ENCODE measurements at places on chromosomes 2 and 18.

DNA sequence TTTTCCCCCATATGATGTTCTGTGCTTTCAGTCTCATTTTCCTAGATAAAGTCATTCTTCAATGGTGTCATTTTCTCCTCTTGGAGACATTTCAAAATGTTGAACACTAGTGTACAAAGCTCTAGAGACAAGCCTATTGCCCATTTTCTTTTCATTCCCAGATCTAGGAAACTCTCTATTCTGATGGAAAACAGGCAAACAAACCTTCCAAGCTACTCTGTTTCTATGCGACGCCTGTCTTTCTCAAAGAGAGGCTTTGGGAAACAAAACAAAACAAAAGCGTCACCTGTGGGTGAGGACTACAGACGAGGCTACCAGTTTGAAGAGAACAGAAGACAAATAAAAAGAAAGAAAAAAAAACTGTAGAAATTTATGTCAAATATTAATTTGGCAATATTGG is 311.0 kb downstream of the CBLN2 start:
- DNase-seq, result no peak

GRCh38 chr18:34697891-34698290 is 12.2 kb upstream of the DTNA start:
- DNase-seq, result no peak

DNA sequence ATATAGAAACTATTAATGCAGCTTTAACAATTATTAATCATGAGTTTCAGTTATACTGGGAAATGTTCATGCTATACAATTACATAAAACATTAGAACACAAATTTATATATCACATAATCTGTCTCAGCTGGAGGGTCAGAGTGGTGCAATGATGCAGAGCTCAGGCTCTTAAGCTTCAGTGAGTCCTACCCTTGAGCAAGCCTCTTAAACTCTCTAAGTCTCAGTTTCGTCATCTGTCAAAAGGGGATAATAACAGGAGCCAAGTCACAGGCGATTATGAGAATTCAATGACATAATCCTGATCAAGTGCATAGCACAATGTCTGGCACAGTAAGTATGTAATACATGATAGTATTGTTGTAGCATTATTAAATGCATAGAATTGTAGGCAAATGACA is 46.0 kb downstream of the LAMA1 start:
- DNase-seq, result no peak

- DNase-seq, result peak; percentile 45
Observed at GRCh38 chr2:143162123-143162837, 33.1 kb downstream of the ARHGAP15 start.

DNA sequence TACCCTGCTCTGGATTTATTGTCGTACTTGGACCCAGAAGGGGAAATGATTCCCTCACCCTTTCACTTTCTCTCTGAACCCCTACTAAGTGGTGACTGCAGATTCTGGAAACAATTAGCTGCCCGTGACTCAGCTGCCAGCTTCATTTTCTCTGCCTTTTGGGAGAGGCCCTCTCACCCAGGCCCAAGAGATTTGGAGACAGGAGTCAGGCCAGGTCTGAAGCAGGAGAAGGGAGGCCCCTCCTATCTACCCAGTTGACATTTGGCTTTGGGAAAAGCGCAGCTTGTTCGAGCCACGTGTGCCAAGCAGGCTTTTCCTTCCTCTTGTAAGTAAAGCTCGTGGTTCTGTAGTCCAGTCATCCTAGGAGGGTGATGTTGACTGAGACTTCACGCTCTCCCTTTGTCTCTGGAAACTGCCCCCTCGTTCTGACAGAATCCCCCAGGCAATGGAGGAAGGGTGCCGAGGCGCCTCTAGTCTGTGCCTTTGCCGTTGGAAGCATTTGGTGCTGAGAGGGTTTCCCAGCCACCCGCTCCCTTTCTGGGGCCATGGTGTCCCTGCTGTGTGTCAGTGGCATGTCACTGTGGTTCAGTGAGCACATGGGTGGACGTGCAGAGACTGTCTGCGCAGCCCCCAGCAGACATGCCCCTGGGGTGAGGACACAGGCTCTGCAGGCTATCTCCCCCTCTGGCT is 8.6 kb downstream of the OXER1 start:
- peak; percentile 4 for DNase-seq

DNA sequence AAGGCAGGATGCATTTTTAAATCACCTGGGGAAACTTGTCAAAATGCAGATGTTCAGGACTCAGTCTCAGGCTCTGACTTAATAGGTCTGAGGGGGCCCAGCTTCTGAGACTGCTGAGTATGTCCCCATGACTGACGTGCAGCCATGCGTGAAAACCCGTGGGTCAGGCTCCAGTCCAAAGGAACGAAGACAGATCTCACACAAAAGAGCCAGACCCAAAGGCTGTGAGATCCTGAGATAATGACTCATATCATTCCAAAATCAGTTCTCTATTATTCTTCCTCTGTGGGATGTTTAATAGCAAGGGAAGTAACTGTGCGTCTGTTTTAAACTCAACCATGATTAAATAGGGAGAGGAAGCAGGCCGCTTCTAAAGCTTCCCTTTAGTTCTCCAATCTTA is 107.4 kb upstream of the ACAA2 start:
- no peak for DNase-seq

DNA sequence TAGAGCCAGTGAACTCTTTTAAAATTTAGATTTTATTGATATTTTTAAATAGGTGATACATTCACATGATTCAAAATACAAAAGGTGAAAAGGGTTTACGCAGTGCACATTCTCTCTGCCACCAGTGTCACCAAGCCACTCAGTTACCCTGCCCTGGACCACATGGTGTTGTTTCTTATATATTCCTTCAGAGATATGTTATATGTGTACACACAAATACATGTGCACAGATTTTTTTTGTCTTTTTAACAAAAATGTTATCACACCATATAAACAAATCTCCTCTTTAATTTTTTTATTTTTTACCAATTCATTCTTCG is 26.2 kb downstream of the SERPINB4 start:
- DNase-seq, result no peak

- DNase-seq, result no peak
Observed at GRCh38 chr2:85095094-85095493, 38.1 kb upstream of the TCF7L1 start.

GRCh38 chr2:101064125-101064502 is 62.0 kb downstream of the RPL31 start:
- DNase-seq, result no peak

DNA sequence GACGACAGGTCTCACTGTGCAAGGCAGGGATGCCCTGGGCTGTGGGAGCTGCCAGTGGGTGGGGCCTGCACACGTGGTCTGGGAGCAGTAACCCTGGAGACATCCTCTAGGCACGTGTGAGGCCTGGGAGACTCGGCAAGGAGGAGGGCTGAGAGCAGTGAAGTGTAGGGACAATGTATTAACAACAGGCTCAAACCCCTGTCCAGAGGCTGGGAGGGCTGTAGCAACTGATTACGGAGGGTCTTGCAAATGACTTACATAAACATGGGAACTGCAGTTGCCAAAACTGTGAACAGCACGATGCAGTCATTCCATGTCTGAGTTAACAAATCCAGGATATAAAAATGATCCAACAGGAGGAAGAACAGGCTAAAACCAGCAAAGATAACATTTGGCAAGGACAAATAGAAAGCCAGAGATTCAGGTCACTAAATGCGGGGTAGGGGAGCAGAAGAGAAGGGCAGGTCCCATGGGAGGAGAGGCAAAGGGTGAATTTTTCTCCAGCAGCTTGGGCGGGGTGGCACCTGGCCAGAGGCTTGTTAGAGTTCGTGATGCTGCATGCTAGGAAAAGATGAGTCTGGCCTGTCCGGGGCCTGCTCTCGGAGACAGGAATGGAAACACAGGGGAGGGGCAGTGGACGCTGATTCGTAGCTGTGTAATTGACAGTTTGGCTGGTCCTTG is 44.9 kb downstream of the CYP27C1 start:
- no peak for DNase-seq
